ENCODE measurements at places on chromosomes 11 and 22. TPM values are rescaled to one million over a fixed set of nuclear protein-coding genes. Genes with fewer than 3 reads are reported as not detected.
A peak's percentile ranks its signal among the peaks of the same experiment; 100 is the strongest.

The PLAAT5 gene
- total RNA-seq = 8.5 TPM

DNA sequence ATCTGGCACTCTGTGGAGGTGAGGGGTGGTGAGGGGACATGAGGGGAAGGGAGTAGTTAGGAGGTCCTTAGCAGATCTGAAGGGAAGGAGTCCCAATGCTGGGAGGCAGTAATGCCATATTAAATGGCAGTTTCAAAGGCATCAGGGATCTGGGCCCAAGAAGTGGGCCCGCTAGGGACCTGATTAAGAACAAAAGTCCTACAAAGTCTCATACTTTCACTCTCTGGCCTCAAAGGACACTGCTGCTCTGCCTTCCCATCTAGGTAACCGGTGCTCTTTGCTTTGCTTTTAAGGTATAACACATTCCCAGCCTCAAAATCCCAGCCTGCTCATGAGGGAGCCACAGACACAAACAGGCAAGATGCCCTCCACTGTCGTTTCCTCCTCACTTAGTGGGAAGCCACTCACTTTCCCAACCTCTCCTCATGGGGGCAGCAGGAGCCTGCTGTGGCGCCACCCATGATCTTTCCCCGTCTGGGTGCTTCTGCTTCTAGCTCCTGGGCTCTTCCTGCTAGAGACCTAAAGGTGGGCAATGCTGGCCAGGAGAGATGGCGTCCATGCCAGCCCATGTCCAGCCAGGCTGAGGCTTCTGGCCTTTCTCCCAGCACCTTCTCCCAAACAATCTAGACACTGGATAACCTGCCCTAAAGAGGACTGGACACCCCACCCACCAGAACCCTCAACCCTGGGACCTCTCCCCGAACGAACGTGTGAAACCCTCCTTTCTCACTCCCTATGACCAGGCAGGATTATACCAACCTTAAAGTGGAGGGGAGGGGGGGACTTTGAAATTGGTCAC, 68.3 kb downstream of the PLEKHA7 start:
- DNase-seq = peak; percentile 62

The PRR5L gene
- total RNA-seq = 4.1 TPM

DNA sequence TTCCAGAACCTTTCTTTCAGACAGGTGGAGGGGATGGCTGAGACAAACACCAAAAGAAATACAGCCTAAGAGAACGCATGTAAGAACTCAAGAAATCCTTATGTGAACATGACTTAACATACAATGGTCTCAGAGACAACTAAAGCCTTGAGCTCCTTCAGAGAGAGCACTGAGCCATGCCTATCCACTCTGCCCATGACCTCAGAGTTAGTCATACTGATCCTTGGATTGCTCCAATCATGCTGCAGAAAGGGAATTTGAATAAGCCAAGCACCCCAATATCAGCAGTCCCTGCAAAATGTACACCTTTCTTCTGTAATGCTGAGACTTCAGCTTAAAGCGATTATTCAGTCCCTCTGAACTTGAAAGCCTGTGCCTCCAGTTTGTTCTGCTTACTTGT, 43.2 kb upstream of the CHKA start:
- no peak for DNase-seq

DNA sequence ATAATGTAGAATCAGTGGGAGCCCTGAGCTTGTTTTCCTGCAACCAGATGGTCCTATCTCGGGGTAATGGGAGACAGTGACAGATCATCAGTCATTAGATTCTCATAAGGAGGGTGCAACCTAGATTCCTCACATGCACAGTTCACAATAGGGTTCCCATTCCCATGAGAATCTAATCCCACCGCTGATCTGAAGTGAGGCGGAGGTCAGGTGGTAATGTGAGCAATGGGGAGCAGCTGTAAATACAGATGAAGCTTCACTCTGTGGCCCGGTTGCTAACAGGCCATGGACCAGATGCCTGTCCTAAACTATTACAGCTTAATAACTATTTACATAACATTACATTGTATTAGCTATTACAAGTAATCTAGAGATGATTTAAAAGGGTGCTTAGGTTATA, 17.0 kb downstream of the DIXDC1 start:
- DNase-seq = no peak

GRCh38 chr22:34427436-34427835, 507.2 kb upstream of the LARGE1 start:
- DNase-seq = no peak

DNA sequence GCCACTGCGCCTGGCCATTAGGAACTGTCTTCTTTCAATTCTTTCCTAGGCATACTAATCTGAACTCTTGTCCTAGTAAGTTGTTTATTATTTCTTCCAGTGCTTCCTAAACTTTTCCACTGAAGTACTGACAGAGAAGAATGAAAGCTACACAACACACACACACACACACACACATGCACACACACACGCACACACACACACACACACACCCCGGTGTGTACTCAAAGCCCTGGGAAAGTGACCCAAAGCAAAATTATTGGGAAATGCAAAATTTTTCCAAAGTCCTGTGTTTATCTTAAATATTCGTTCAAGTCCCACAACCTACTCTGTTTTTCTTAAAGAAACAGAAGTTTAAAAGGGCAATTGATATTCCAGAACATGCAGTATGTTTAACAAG, 19.4 kb upstream of the SIK2 start:
- DNase-seq = no peak
